ENCODE measurements at places on chromosomes 6 and 20.

DNA sequence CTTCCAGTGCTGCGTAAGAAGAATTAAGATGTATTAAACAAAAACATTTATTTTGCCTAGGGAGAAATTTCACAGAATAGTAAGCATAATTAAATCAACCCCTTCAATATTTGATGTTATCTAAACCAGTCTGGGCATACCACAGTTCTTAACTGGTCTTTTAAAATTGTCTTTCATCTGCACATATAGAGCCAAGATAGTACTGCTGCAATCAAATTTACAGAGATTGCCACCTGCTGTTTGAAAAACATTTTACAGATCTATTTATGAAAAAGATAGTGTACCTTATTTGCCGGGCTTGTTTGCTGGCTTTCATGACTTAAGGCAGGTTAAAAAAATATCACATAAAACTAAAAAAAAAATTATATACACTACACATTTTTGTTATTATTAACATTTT, 323.2 kb downstream of the ADGRB3 start:
- no peak for DNase-seq

GRCh38 chr6:22062807-22063408, 233.9 kb downstream of the PRL start:
- no peak for DNase-seq

DNA sequence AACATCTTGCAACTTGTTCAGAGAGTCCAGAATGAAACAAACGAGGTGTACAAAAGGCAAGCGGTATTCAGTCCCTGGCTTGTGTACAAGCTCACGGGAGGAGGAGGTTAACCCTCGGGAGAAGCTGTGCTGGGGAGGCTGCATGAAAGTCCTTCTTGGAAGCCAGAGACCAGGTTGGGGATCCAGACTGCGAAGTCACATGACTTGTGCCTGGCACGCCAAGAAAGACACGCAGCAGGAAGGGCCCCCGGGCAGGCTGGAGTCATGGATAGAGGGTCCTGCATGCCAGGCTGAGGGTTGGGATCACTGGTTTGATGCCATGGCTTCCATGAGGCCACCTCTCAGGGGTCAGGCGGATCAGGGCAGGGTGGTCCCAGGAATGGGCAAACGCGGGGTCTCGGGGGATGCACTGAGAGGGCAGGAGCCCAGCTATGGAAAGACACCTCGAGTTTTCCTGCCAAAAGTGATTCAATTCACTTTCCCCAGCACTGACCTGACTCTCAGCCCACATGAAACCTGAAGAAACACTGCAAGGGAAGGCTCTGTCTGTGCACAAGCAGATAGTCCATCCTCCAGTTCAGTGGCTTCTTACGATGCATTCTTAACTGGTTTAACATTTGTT, 79.4 kb downstream of the DLL1 start:
- DNase-seq: no peak

GRCh38 chr20:37728635-37728983, 34.8 kb downstream of the CTNNBL1 start:
- DNase-seq: no peak

DNA sequence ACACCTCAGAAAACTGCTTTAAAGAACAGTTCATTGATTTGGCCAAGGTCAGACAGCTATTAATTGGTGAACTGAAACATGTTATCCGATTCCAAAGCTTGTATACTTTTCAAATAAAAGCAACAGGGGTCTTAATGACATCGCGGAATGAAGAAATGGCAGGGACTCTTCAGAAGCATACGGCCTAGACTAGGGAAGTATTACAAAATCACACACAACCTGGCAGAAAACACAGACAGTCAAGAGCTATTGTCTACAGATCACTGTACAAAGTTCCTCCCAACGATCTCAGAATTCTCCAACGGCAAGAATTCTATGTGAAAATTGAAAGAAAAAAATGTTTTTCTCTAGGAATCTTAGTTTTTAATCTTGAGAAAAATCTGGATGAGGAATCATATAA, 105.5 kb downstream of the PTPRK start:
- no peak for DNase-seq

DNA sequence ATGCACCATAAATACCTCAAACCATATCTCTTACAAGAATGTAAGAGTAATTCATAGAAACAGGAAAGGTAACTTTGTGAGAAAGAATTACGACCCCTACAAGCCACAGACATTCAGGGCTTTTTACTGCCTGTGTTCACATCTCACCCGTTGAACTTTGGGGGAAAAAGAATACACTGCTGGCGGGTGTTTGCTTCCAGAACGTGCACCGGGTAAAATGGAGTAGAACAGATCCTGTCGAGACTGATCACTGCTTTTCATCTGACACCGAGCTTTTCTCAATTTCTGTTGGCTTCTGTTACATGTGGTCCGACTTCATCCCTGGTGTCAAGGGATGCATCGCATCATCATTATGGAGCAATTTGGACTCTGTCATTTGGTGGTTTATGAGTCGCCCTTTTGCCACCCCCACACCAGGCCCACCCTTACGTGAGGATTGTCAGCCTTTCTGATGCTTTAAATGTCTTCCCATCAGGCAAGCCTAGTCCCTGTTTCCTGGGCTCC, 219.2 kb upstream of the ZFP64 start:
- no peak for DNase-seq

- no peak for DNase-seq
Observed at GRCh38 chr6:144493035-144493910, 208.1 kb downstream of the UTRN start.

DNA sequence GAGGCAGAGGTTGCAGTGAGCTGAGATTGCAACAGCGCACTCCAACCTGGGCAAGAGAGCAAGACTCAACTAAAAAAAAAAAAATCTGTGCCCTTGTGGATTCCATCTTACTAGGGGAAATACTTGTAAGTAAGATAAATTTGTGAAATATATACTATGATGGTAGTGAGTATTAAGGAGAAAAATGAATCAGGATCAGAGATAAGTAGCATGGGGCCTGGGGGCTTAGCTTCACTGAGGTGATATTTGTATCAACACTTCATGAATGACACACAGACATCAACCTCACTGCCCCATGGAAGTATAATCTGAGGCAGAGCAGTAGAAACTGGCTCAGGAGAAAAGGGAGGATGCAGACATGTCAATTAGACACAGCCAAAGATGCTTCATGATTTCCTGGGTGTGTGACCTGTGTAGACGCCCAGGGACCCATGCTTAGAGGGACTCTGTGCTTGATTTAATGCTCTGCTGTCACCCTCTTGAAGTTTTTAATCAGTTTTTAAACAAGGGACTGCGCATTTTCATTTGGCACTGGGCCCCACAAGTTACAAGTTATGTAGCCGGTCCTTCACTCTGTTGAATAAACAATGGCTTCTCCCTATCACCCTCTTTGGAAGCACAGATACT, 41.9 kb downstream of the PCNA start:
- no peak for DNase-seq

DNA sequence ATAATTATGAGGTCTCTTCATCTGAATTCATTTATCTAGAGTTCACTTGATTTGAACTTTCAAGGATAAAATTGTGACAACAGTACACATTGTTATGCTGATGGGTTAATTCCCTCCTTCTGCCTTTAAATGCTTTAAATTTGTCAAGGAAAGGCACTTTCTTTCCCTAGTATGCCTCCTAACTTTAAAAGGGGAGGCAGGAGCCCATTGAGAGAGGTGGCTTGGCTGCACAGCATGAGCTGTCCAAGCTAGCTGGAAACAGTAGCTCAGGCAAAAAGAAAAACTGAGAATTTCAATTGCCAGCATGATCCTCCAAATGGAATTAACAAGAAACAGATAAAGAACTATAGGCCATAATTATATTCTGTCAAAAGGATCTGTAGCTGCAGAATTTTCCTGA, 243.3 kb upstream of the GRIK2 start:
- DNase-seq: no peak

- DNase-seq: no peak
Observed at GRCh38 chr20:23255106-23255505, 95.5 kb upstream of the NXT1 start.

DNA sequence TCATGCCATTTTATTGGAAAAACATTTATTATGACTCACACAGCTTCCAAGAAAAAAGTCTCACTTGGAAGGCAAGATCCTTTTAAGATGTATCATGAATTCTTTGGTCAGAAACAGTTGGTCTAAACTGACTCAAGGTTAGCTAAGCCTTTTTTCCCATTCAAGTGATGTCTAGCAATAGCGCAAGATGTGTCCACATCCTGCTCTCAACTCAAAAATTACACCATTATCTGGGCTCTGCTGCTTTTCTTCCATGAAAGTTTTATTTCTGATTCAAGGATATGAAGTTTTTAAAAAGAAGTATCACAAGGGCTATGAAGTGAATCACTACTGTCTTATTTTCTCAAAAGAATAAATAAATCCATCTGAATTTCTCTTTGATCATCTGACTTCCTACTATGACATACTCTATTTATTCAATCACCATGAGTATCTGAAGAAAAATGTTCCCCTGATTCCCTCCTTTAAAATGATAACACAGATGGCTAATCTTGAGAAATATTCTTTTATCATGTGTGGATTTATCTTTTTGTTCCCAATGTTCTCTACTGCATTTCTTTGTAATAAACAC, 139.2 kb downstream of the AHI1 start:
- DNase-seq: peak; percentile 94

DNA sequence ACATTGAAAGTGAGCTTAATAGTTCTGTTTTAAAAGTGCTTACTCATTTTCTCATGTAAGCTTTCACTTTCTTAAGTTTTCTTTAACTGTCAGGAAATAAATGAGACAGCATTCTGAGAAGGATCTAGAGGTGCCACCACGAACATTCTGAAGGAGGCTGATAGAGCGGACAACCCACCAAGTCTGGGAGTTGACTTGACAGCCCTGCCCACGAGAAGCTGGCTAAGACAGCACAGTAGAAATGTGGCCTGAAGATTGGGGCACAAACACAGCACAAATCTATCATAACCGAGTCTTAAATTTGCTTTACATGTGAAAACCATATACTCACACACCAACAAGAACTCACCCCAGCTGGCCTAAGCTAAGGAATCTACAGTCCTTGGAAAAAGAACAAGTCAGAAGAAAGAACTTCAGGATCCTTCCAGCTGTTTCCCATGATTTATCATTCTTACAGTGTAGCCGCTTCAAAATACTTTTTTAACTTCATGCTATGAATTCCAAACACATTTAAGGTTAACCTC, 144.2 kb upstream of the TNFAIP3 start:
- DNase-seq: peak; percentile 26

Measured in EH (cell line).